ENCODE measurements at places on chromosomes 11 and 22.
A peak's percentile ranks its signal among the peaks of the same experiment; 100 is the strongest.

GRCh38 chr11:79249295-79249993, 191.4 kb downstream of the TENM4 start:
- no peak for DNase-seq

- no peak for DNase-seq
Observed at GRCh38 chr11:132960273-132961078, 571.8 kb downstream of the OPCML start.

DNA sequence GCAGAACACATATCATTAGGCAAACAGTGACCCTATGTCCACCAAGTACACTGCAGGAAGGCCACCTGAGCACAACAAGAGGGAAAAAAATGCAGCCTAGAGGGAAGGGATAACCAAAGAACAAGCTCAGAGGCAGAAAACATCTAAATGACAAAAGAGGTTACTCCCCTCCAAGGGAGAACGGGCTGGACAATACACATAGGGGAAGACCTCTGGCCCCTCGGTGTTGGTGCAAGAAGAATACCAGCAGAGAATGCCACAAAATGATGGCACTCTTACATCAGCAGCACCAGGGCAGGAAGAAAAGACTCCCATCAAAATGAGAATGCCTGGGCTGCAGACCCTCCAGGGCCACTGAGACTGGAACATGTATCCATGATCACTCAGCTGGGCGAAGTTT, 66.6 kb upstream of the OPCML start:
- no peak for DNase-seq

DNA sequence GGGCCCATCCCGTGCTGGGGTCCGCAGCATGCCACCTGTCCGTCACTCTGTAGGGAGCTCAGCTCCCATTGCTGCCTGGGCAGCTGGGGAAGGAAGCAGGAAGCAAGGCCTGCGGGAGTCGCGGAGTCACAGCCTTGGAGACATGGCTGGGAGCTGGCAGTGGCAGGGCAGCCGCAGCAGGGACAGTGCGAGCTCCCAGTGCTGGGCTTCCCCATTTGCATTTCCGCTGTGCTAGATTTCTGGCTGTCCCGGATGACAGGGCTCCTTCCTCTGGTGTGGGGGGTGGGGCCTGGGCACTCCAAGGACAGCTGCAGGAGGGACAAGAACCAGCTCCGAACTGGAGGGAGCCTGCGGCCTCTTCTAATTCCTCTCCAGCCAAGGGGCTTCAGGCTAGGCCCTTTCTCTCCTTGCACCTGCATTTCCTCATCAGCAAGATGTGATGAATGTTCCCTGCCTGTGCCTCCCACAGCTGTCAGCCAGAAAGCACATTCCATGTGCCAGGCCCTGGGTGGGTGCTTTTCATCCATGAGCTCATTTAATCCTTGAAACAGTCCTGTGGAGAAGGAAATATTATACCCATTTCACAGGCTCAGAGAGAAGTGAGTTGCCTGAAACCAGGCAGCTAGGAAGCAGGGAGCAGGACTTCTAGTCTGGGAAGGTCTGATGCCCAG, 48.0 kb downstream of the MYO7A start:
- peak; percentile 74 for DNase-seq

DNA sequence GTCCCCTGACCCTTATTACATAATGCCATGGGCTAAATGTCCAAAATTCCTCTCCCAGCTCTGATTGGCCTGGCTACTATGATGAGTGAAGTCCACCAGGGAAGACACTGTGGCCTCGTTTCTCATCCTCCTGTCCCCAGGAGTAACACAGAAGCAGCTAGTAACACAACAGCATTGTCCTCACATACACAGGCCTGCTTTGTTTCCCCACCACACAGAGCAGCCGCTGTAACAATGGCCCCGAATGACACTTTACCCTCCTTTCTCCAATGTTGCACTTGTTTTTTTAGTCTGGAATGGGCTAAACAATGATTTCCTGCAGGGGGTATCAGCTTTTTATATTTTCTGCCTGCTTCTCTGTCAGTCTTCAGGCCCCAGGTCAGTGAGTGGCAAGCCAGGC, at the start of gene PRR5L:
PRR5L (plus strand) TSS at position 363 of the 400 bp plus-strand sequence. CDS start 104,834 bp downstream, outside the sequence.
- no peak for DNase-seq

GRCh38 chr11:64092761-64093136, 57.0 kb downstream of the FLRT1 start:
- no peak for DNase-seq

GRCh38 chr22:39617342-39617741, 46.8 kb downstream of the CACNA1I start:
- no peak for DNase-seq

DNA sequence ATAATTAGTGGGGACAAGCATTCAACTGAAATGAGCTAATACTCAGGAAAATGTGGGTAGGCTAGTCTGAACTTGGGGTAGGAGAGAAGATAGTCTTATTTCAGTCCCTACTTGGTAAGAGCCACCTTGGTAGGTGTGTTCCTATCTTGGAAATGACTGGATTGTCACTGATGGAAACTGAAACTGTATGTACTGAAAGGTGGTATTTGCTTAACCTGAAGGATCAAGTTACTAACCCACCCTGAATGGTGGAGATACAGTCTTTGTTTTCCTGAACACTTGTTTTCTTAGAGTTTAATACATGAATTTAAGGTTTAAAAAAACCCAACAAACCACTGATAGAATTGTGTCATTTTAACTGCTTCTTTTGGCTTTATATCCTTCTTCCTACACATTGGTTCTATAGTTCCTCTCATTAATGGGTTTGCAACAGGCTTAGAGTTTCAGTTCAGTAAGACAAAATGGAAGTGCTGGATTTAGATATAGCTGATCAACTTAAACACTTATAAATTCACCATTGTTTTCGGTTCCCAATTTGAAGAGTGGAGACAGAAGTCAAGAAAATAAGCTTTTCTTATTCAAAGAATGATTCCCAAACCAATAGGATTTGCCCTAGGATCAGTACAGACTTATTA, 4.2 kb downstream of the FAR1 start:
- peak; percentile 50 for DNase-seq

DNA sequence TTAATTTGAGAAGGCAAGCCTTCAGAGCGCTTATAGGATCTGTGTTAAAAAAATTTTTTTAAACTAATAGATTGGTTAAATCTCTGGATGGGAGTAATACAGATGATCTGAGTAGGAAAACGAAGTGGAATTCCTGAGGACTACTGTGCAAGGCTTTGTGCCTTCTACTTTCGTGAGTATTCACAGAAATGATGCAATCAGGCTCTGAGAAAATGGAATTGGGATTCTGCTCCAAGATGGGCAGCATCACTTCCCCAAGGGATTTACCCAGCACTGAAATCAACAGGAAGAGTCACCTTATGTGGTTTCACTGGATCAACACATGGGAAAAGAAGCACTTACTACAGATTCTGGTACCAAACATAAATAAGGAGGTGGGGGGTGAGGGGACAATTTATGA, 12.5 kb downstream of the KMT5B start:
- DNase-seq: peak; percentile 15

DNA sequence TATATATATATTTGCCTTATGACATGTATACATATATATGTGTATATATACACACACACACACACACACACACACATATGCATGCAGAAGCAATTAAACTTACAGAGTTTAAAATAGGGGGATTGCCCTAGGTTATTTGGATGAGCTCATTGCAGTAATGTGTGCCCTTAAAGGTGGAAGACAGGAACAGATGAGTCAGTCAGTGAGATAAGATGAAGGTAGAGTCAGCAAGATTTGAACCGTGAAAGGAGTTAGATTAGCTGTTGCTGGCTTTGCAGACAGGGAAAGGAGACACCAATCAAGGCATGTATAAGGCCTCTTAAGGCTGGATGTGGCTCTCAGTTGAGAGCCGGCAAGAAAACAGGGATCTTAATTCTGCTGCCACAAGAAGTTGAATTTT, 902.4 kb upstream of the RAG2 start:
- no peak for DNase-seq

- no peak for DNase-seq
Observed at GRCh38 chr11:43130616-43131015, 181.2 kb upstream of the API5 start.

DNA sequence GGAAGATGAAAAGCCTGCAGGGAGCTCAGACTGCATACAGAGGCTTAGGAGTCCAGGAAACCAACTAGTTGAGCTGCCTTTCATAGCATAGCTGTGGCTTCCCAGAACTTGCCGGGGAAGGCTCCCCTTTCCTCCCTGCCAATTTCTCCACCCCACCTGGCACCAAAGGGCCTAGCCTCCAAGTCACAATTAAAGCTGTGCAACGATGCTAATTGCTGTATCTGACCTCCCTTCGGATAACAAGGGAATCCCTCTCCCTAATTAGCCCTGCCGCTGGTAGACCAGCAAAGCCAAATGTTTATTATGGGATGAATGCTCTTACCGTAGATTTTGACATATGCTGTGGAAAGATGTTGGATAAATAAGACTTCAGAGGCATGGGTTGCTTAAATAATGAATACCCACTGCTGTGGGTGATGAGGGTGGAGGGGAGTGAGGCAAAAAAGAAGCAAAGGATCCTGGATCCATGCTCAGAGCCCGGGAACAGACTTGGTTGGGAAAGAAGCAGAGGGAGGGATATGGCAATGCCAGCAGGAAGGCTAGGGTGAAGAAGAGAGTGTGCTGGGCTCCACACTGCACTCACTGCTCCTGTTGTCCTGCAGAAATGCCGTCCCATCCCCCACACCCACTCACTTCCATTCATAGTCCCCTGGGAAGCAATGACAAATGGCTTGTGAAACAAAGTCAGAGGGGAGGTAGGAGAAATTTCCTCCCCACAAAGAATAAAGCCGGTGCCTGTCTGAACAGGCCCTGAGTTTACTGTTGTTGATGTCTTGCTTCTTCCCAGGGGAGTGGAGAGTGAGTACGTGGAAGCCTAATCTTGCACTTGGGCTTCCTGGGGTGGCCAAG, 608.1 kb upstream of the CADM1 start:
- no peak for DNase-seq

Data from inflammatory macrophage treated with lipopolysaccharide for 1 hour (primary cell).